Skin of body (tissue), 3 donors: ENCODE measurements at places on chromosomes 6 and 20. TPM values are rescaled to one million over a fixed set of nuclear protein-coding genes. Genes with fewer than 3 reads are reported as not detected.

DNA sequence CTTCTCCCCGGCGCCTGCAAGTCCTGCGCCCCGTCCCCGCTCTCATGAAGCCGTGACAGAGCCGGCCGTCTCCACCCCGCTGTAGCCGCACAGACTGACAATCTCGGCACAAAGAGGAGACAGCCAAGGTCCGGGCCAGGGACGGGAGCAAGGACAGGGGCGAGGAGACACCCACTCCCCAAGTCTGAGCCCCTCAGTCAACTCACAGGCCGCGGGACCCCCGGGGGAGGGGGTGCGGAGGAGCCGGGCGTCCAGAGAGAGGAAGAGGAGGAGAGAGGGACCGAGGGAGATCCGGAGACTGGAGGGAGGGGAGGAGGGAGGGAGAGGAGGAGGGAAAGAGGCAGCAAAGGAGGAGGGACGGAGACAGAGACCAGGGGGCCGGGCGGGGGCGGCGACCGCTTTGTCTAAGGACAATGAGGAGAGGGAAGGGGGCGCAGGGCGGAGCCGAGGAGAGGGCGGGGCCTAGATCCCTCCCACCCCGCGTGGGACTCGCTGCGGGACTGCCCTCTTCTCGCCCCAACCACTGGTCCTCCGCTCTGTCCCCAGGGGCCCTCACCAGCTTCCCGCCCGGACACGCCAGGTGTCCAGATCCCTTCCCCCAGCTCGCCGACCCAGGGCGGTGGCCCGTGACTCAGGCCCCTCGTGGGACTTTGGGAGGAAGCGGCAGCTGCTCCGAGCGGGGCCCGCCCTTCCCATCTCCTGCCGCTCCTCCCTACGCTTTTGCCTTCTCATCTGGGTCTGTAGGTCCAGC lies 638 bp upstream of the PPP1R18 start:
- DNase-seq = peak; percentile 96

GRCh38 chr6:53377289-53377688 lies 28.5 kb upstream of the ELOVL5 start:
- no peak for DNase-seq

- DNase-seq = no peak
Observed at GRCh38 chr6:100905067-100905466, 23.9 kb upstream of the ASCC3 start.

GRCh38 chr6:155795173-155795796 lies 339.6 kb upstream of the NOX3 start:
- no peak for DNase-seq

DNA sequence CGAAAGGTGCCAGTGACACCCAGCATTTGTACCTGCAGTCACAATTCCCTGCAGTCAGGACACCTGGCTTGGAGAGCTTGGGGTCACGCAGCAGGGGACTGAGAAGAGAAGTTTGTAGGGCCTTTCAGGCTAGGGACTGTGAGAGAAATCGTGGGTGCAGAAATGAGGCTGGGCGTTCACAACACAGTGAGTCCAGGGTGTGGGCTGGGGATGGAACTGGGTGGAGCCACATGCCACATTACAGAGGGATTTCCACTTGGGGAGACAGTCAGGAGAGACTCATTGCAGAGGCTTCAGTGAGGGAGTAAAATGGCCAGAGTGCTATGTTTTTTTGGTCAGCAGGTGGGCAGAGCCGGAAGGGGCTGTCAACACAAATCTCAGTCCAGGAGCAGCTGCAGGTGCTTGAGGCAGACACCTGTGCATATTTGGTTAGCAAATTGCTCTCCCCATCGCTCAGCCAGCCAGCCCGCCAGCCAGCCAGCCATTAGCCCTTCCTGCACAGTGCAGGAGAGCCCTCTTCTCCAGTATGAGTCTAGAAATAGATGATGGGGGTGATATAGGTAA lies 7.4 kb downstream of the ITPR3 start:
- DNase-seq = no peak

GRCh38 chr6:24752503-24752902 lies 22.2 kb upstream of the GMNN start:
- no peak for DNase-seq

DNA sequence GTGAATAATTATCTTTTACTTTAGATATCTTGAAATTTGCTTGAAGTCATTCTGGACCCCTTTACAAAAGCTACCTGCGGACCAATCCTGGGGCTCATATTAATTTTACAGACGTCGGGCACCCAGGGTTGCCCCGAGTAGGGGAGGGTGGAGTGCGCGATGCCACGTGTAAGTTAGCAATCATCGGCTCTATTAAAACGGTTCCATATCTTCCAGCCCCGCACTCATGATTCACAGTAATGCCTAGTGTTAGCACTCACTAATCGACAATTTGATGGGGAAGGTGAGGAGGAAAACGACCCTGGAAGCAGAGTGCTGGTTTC lies 34.9 kb upstream of the TCF21 start:
- DNase-seq = no peak

- no peak for DNase-seq
Observed at GRCh38 chr6:106820412-106820852, 154.1 kb downstream of the CD24 start.

The FAXC gene
- 2.0 TPM for total RNA-seq
